Smooth muscle cell of the umbilical artery (primary cell): ENCODE measurements at places on chromosomes 2 and 18. TPM values are rescaled to one million over a fixed set of nuclear protein-coding genes. Genes with fewer than 3 reads are reported as not detected.

Gene CACNB4
- 0.55 and 1.2 TPM in 2 replicates for total RNA-seq

Gene CAVIN2
- total RNA-seq = 1.8 and 6.2 TPM in 2 replicates

Gene SERPINB13
- total RNA-seq = not detected in 2 replicates

Gene GAL3ST2
- under 0.01 and 0.74 TPM in 2 replicates for total RNA-seq

Gene HOXD3
- 0.92 and 2.4 TPM in 2 replicates for total RNA-seq

Gene SIX2
- total RNA-seq = 0.05 TPM in 1 of 2 replicates, not detected in the other

Gene EPC2
- total RNA-seq = 17.5 and 19.6 TPM in 2 replicates

Gene CAPN14
- total RNA-seq = under 0.01 and 0.14 TPM in 2 replicates

Gene CCDC85A
- 8.0 and 12.4 TPM in 2 replicates for total RNA-seq

Gene LINC00305
- total RNA-seq = not detected in 2 replicates

Gene ACADL
- total RNA-seq = 0.05 and 0.59 TPM in 2 replicates

Gene CCBE1
- 0.59 and 19.1 TPM in 2 replicates for total RNA-seq

Gene STARD6
- not detected in 2 replicates for total RNA-seq

Gene GALNT5
- 52.8 and 71.3 TPM in 2 replicates for total RNA-seq

Gene MAPRE3
- total RNA-seq = 6.5 and 7.7 TPM in 2 replicates

Gene CD8B2
- total RNA-seq = not detected in 2 replicates

Gene MATN3
- 3.0 and 3.7 TPM in 2 replicates for total RNA-seq

Gene SCN3A
- 0.05 and 0.89 TPM in 2 replicates for total RNA-seq

Gene CPLX4
- not detected in 2 replicates for total RNA-seq

Gene COL4A3
- total RNA-seq = under 0.01 TPM in 1 of 2 replicates, not detected in the other

Gene IL36RN
- total RNA-seq = not detected in 2 replicates

Gene MYOM1
- 2.4 and 3.0 TPM in 2 replicates for total RNA-seq

Gene PIAS2
- 21.4 and 26.2 TPM in 2 replicates for total RNA-seq

Gene SNX17
- total RNA-seq = 113 and 139 TPM in 2 replicates

Gene GAD1
- not detected in 2 replicates for total RNA-seq

Gene AP1S3
- 8.0 and 12.6 TPM in 2 replicates for total RNA-seq

Gene IL36B
- total RNA-seq = not detected in 2 replicates

Gene POTEI
- not detected in 2 replicates for total RNA-seq

Gene CD8A
- total RNA-seq = not detected in 2 replicates

Gene AKAIN1
- total RNA-seq = not detected in 2 replicates

Gene SLC19A3
- total RNA-seq = 0.18 and 2.4 TPM in 2 replicates

Gene DCDC2C
- total RNA-seq = not detected in 2 replicates

Gene EMILIN1
- total RNA-seq = 394 and 462 TPM in 2 replicates

Gene TDRD15
- not detected in 2 replicates for total RNA-seq

Gene ACVR2A
- 23.7 and 56.1 TPM in 2 replicates for total RNA-seq

Gene CRYGD
- not detected in 2 replicates for total RNA-seq

Gene G6PC2
- total RNA-seq = not detected in 2 replicates

Gene MSTN
- total RNA-seq = under 0.01 and 0.05 TPM in 2 replicates

Gene MAPK4
- not detected in 2 replicates for total RNA-seq

Gene ZNF514
- total RNA-seq = 12.2 and 14.0 TPM in 2 replicates

Gene FRZB
- under 0.01 and 0.23 TPM in 2 replicates for total RNA-seq

Gene LOXL3
- 87.4 and 203 TPM in 2 replicates for total RNA-seq

Gene ONECUT2
- under 0.01 and 0.05 TPM in 2 replicates for total RNA-seq

Gene MC5R
- not detected in 2 replicates for total RNA-seq

Gene GLB1L
- total RNA-seq = 10.0 and 13.7 TPM in 2 replicates
